ENCODE measurements at places on chromosomes 2 and 18.

DNA sequence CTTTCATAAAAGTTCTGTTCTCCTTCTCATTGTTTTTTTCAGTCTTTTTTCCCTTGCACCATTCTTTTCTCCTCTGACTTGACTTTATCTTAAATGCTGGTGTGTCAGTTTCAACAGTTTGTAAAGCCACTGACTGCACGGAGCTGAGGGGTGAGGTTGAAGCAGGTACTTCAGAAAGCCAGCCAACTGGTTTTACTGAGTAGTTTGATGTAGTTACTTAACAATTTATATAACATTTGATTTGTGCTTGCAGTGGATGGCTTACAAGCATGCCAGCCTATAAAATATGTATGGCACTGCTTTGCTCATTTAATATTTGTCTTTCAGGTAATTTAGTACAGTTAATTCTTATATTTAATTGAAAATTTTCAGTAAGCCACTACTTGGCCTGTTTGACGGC is 55.4 kb downstream of the FAM171B start:
- no peak for DNase-seq

DNA sequence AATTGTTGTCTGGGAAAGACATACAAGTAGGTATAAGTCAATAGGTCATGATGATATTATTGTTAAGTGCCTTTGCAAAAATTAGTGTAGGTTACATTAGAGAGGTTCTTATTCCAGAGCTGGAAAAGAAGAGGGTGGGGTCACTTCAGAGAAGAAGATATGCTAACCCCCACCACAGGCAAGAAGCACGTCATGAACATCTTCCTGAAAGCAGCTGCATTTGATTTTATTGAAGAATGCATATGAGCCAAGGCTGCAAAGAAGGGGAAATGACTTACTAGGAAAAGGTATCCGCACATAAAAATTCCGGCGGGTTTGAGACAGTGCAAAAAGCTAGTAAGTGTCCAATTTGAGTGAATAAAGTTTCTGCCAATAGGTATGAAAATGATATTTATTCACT is 195.3 kb upstream of the CDH2 start:
- no peak for DNase-seq

- no peak for DNase-seq
Observed at GRCh38 chr2:216474925-216475670, 23.5 kb upstream of the RPL37A start.

GRCh38 chr2:148903294-148903693 is 28.3 kb downstream of the KIF5C start:
- DNase-seq = no peak

DNA sequence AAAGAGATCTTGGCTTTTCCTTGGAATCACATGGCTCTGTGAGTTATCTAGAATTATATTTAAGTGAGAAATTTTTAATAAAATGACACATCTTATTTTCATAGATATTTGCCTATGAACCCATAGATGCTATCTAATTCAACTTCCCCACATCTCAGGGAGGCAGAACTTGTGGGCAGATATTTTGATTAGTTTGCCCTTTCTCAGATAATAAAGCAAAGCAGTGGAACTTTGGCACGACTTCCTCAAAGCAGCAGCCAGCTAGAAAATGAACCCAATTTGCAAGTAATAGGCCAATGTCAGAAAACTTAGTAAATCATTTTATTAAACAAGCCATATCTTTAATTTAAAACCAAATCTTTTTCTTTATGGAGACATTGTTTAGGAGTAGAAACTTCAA is 32.7 kb downstream of the RAB27B start:
- no peak for DNase-seq

DNA sequence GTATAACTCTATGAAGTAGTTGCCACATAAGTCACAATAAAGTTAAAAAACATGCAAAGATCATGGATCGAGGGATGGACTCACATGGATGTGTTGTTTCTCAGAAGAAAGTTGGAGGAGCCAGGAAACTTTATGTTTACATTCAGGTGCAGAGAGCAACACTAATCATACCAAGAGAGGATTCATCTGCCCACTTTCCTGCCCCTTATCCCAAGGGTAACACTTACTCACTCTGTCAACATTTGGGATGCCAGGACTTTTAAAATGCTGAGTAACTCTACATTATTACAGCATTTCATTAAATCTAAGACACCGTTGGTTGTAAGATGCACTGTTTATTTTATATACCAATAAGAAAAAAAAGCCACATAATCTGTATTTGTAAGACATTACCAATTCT is 170.4 kb downstream of the KCNE4 start:
- DNase-seq = no peak

DNA sequence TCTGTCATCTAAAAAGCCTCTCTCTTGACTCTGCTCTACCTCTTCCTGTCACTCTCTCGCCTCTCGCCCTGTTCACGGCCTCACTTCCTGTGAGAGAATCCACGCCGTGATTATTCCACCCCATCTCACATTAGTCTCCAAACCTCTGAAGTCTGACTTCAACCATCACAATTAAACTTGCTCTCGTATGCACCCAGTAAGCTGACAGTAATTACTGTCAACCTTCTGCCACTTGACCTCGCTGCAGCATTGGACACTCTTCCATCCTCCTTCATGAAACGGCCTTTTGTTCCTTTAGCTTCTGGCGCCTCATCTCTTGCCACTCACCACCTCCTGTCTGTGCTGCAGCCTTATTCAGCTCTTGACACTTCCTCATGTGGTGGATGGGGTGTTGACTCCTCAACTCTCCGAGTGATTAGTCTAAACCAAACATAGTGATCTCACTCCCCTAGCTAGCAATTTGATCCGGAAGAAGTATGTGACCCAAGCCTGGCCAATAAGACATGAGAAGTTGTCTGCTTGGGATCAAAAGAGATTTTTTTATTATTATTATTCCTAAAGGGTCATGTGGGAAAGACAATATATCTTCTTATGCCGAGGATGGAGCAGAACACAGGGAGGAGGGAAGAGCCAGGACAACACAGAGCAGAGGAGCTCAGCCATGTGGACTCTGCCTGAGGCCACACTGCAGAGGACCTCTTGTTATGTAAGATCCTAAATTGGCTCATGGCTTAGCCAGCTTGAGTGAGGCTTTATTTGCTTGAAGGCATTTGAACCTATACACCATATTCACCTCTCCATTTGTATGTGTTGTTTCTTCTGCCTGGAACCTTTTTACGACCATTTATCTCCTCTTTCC is 38.4 kb upstream of the MYO1B start:
- no peak for DNase-seq
